ENCODE measurements at places on chromosomes 1 and 21.

GRCh38 chr1:29893806-29894205 lies 657.5 kb downstream of the PTPRU start:
- DNase-seq = no peak

GRCh38 chr1:182953826-182954225 lies 860 bp upstream of the SHCBP1L start:
- DNase-seq = no peak

GRCh38 chr1:26474818-26475217 lies 2.6 kb downstream of the HMGN2 start:
- no peak for DNase-seq

GRCh38 chr1:32498751-32499150 lies 33.9 kb downstream of the ZBTB8B start:
- DNase-seq = no peak

DNA sequence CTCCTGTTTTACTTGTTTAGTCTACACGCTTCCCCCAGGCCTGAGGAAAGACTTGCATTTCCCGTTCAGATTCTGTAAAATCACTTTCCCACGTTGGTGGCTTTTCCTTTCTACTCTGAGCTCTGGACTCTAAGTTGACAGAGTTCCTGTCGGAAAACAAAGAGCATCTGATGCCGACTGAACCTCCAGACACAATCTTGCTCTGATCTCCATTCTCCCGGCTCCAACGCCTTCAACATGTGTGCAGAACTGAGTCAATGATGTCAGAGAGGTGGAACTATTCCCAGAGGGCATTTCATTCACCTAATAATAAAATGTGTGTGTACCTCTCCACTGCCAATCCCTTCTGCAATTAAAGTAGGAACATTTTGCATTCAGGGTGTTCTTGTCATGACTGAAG lies 147.7 kb downstream of the MIS18A start:
- peak; percentile 25 for DNase-seq
